ENCODE measurements at places on chromosomes 3 and 15.

- H3K4me3 ChIP-seq: peak overlapping the region; percentile 67
- peaks cover 7% of the 10 kb centered on the region for H3K36me3 ChIP-seq
- peaks cover 17% of the 10 kb centered on the region for H3K4me1 ChIP-seq
- DNase-seq: peak; percentile 70
- H3K27ac ChIP-seq: peak overlapping the region; percentile 70
These were observed 676 bp downstream of the TCF12 start for GRCh38 chr15:56919031-56919608.

DNA sequence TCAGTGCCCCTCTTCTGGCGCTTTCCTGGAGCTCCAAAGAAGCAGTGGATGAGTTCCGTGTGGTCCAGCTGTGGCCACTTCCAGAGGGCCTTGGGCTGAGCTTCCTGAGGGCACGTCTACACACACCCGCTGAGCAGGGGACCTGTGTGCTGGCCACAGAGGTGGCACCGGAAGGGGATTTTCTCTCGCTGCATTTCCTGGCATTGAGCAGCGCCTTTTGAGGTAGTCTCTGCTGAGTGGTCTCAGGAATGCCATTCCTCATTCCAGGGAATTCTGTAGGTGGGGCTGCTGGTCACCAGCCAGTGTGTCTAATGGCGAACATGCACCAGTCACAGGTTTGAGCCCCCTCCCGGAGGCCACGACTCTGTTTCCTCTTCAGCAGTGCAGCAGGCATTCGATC lies 48.1 kb downstream of the AMOTL2 start:
- no peaks in the 10 kb centered on the region for H3K4me1 ChIP-seq
- H3K4me3 ChIP-seq: no peak overlapping the region
- peaks cover 4% of the 10 kb centered on the region for H3K27me3 ChIP-seq

DNA sequence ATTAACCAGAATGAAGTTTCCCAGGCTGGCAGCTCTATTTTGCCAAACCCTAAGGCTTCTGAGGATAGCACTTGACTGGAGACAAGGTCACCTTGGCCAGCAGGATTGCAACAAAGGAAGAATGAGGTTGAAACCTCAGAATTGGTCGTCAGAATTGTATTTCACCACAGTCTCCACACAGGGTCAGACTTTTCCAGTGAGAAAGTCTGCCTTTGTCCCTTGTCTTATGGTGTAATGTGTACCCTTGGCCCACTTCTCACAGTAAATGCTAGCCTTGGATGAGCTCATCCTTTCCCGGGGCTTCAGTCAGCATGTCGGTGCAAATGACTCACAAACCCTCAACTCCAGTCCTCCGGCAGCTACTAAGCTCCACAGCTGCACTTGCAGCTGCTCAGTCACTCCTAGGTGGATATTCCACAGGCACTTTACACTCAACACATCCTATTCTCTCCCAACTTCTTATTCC lies 19.7 kb downstream of the SSR3 start:
- H3K27ac ChIP-seq: no peak overlapping the region
- H3K27me3 ChIP-seq: no peaks in the 10 kb centered on the region
- DNase-seq: no peak
- H3K4me1 ChIP-seq: peaks cover 15% of the 10 kb centered on the region
- no peak overlapping the region for H3K4me3 ChIP-seq

DNA sequence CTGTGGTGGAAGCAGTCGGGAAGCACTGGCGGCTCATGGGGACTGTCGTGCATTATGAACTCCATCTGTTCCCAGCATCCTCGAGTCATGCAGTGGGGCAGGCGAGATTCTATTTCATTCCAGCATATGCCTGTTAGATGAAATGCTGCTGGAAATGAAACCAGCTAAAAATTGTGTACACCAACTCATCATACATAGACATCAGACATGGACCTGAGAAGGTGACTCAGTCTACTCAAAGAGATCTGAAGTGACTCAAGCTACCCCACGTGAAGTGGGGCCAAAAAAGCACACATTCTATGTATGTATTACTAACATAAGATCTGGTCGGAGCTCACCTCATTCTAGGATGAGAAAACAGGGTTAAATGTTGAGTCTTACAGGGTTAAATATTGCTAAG lies 47.5 kb upstream of the FAM98B start:
- H3K4me3 ChIP-seq: no peak overlapping the region
- H3K27me3 ChIP-seq: peaks cover 2% of the 10 kb centered on the region
- peaks cover 6% of the 10 kb centered on the region for H3K36me3 ChIP-seq
- DNase-seq: no peak

DNA sequence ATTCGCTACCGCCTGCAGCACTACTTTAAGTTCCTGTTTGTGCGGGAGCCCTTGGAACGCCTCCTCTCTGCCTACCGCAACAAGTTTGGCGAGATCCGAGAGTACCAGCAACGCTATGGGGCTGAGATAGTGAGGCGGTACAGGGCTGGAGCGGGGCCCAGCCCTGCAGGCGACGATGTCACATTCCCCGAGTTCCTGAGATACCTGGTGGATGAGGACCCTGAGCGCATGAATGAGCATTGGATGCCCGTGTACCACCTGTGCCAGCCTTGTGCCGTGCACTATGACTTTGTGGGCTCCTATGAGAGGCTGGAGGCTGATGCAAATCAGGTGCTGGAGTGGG lies 995 bp downstream of the CHST14 start:
- no peak for DNase-seq
- H3K4me3 ChIP-seq: peak overlapping the region; percentile 81
- H3K36me3 ChIP-seq: no peaks in the 10 kb centered on the region
- no peak overlapping the region for H3K27ac ChIP-seq
- peaks cover 10% of the 10 kb centered on the region for H3K27me3 ChIP-seq

DNA sequence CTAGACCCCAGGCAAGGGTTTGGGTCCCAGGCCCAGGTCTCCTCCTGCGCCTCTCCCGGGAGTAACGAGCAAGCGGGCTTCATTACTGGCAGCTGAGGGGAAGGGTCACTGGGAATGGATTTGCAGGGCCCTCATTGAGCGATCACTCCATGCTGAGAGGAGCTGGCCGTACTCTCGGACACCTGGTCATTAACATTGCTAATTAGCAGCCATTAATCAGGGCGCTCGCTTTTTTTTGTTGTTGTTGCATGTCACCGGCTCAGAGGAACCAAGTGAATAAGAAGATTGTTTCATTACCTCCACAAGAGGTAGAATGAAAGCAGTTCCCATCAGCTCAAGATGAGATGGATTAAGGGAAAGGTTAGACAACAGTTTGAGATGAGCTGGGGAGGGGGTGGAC lies 293.0 kb upstream of the ATP11B start:
- H3K27me3 ChIP-seq: peaks cover 4% of the 10 kb centered on the region
- H3K36me3 ChIP-seq: no peaks in the 10 kb centered on the region
- H3K4me3 ChIP-seq: peak overlapping the region; percentile 79
- DNase-seq: no peak
- H3K4me1 ChIP-seq: peaks cover 26% of the 10 kb centered on the region
- H3K27ac ChIP-seq: peak overlapping the region; percentile 40

DNA sequence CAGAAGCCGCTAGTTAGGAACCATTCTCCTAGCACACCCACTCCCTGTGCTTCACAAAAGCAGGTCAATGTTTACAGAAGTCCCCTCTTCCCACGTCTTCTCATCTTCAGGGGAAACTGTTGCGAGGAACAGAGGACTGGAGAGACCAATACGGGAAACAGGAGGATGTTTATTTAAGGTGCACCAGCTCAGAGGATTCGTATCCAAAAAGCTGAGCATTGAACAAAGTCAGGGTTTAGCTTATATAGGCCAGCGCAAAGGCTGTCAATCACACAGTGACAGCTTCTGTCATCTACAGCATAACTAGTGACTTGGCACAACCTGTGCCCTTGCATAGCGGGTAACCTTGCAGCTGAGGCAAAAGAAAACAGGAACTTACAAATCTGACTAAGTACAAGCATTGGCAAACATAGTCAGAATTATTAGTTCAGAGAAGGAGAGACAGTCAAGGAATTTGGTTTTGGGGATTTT lies 61.3 kb downstream of the ZDHHC19 start:
- H3K36me3 ChIP-seq: no peaks in the 10 kb centered on the region
- H3K27me3 ChIP-seq: no peaks in the 10 kb centered on the region
- H3K27ac ChIP-seq: no peak overlapping the region
- no peak overlapping the region for H3K4me3 ChIP-seq

- H3K27me3 ChIP-seq: no peaks in the 10 kb centered on the region
- no peaks in the 10 kb centered on the region for H3K36me3 ChIP-seq
- H3K4me1 ChIP-seq: peaks cover 17% of the 10 kb centered on the region
- no peak overlapping the region for H3K4me3 ChIP-seq
These were observed 58.1 kb downstream of the RSRC1 start for GRCh38 chr3:158167737-158168557.
